ENCODE measurements at places on chromosomes 1 and 21.

DNA sequence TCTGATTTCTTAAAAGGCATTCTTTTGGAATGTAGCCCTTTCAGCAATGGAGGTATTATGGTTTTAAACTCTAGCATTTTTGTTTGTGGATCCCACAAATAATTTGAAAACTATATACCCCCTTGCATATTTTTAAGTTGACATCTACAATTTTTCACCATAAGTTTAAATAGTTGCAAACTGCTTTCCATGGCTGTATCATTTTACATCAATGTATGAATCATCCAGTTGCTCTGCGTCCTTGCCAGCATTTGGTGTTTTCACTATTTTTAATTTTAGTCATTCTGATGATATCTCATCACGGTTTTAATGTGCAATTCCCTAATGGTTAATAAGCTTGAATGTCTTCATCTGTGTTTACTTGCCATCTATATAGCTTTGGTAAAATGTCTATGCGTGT, 20.7 kb downstream of the DIPK1A start:
- no peak for DNase-seq

DNA sequence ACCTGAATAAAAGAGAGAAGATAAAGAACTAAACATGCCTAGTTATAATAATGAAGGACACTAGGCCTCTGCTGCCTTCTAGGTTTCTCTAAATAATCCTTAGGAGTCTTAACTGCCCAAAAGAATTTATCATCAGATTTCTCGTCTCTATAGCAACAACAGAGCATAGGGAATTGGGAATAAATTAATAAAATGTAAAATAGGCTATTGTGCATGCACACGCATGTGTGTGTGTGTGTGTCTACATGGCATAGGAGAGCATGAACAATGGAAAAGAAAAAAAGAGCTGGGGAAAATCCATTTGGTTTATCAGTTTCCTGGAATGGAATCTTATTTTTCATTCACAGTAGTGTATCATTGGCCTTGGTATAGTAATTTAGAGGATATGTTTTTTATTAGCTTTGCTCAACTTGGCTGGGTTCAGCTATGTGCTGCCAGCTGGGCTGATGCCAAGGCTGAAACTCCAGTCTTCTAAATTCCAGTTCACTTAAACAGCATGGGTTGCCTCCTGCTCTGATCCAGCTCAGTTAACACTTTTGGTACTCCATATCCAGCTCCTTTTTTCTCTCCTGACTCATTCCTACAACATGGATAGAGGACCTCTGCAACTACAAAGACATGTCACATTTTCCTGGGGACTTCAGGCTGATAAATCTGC, 80.6 kb upstream of the SLFNL1 start:
- DNase-seq, result peak; percentile 86

GRCh38 chr1:220691053-220691684, 1.0 kb downstream of the C1orf115 start:
- DNase-seq, result no peak

- no peak for DNase-seq
Measured at GRCh38 chr1:1841575-1841995, 49.3 kb downstream of the GNB1 start.

GRCh38 chr1:245552331-245552730, 397.5 kb downstream of the KIF26B start:
- no peak for DNase-seq

DNA sequence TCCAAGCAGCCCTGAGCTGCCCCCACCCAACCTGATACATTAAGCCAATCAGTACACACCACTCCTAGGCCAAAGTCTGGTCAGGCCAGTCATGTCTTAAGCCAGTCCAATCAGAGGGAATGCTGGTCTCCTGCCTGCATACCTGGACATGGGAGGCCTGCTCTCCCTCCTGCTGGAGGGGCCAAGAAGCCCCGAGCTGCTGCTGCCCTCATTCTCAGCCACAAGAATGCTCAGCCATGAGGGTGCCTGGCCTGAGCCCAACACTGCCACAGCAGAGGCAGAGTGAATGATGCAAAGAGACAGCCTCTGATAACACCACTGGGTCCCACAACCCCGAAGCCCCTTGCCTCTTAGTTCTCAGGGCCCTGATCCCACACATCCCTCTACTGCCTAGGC, 23.0 kb downstream of the CHD5 start:
- no peak for DNase-seq
